ENCODE measurements at places on chromosomes 1 and 21.

DNA sequence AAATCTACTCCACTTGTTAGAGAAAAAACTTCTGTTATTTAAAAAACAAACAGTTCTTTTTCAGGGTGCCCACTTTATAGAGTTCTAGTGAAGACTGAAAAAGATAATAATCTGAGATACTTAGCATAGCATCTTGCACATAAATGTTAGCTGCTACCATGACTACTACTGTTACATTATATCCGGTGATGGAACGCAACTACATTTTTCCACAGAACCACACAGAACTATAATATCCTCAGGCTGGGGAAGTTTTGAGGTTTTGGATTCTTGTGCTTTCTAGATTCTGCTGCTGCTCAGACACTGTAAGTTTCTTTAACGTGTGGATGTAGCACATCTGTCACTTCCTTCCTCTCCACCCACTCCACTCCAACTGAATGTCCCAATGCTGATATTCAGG is 110.3 kb downstream of the PTPN14 start:
- no peak for DNase-seq

GRCh38 chr1:61082311-61083012 is at the start of gene NFIA:
NFIA (plus strand) TSS chr1:61082561.
- peak; percentile 66 for DNase-seq

- peak; percentile 95 for DNase-seq
Observed at GRCh38 chr1:109821221-109821669, 57.5 kb upstream of the EPS8L3 start.

DNA sequence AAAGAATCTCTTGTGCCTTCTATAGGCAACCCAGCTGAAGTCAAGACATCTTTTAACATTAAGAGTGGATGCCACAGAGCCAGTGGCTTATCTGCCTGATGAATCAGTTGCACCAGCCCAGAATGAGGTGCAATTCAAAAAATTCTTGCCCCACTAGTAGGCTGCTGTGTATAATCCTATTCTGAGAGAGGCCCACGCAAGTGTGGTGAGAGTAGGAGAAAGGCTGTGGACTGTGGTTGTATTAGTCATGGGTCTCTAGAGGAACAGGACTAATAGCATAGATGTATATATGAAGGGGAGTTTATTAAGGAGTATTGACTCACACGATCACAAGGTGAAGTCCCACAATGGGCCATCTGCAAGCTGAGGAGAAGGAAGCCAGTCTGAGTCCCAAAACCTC is 216.4 kb downstream of the LTN1 start:
- DNase-seq = no peak

- no peak for DNase-seq
Observed at GRCh38 chr1:218467101-218468072, 122.3 kb downstream of the TGFB2 start.

- DNase-seq = no peak
Observed at GRCh38 chr1:113243529-113243928, 146.8 kb upstream of the MAGI3 start.

DNA sequence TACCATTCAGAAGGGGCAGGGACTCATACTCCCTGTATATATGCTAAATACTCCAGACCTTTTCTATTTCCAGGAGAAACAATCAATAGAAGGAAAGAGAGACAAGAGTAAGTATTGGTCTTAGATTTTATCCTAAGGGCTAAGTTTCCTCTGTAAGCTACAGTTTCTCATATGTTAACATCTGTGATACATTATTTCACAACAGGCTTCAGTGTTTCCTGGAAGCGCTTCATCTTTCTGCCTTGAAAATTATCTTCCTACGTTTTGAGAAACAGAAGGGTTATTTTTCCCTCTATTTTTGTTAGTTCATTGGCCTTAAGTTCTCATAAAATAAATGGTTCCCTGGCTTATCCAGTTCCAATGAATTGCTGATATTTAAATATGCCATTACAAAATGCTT is 15.6 kb downstream of the FMO1 start:
- DNase-seq = no peak

- DNase-seq = no peak
Observed at GRCh38 chr21:19523746-19524145, 1120.2 kb upstream of the TMPRSS15 start.

DNA sequence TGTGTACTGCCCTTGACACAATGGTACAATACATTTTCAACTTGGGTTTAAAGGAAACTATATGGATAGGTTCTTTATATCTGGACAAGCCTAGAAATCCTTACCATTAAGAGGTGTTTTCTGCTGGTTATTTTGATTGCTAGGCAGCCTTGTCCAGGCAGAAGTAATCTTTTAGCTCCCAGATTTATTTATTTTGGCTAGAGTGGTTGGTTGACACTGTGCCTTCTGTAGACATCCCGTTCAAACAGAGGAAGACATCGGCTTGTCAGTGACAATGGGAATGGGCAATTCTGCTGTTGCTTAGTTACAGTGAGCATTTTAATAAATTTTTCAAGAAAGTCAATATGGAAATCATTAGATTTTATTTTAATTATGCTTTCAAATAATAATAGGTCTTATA is 138.8 kb downstream of the VPS13D start:
- no peak for DNase-seq

DNA sequence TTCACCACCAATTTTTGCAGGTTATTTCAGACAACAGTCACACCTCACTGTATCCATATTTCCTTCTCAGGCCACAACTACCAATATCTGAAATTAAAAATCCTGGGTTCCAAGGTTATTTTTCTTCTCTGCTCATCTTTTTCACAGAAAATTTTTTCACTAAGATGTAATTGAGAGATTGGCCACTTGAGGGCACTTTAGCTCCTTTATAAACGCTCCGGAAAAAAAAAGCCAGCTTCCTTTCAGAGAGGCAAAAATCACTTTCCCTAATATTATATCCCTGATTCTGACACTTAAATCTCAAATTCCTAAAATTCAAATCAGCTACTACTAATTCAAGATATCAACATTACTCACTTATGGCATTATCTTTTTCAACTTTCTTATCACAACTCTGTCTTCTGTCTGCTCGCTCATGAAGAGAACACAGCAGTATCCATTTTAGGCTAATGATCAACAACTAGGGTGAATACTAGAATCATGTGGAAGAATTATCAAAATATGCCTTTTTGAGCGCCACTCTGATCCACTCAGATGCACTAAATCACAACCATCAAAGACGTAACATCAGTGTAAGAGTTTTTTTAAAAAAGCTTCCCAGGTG is 101.4 kb upstream of the RGS1 start:
- DNase-seq = no peak

All from lower leg skin (tissue), 4 donors.